Activated T-helper 1 cell treated with Interleukin-2 at 50 U/mL for 16 hours (primary cell): ENCODE measurements at places on chromosomes 1 and 21.
A peak's percentile ranks its signal among the peaks of the same experiment; 100 is the strongest.

GRCh38 chr1:205298191-205298994 is 23.2 kb downstream of the NUAK2 start:
- DNase-seq, result no peak

DNA sequence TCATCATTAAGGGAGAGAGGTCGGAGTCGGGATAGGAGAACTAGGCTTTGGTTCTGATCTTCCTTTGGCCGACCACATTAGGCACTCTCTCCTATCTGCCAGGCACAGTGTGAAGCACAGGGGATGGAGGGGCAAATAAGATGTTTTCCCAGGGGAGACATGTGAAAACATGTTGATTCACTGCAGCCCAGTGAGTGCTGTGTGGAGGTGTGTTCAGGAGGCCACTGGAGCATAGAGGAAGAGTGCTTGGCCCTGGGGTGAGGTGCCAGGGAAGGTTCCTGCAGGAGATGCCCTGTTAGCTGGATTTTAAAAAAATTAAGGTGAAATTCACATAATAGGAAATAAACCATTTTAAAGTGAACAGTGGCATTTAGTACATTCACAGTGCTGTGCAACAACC is 3.7 kb downstream of the VANGL2 start:
- DNase-seq, result no peak

DNA sequence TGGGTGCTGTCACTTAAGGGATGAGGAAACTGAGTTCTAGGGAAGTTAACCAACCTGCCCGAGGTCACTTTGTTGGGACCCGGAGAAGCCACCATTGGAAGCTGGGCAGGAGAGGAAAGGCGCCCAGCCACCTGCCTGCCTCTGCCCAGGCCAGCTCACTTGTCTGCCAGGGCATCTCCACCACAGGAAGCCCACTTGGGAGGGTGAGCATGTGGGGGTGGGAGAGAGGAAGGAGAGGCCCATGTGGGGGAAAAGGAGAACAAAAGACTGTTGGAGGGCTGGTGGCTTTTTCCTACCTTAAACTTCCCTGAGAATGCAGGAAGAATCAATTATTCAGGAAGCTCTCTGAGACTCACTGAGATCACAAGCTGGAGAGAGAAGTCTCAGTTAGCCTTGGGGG is 43.8 kb upstream of the SELENON start:
- DNase-seq, result no peak

GRCh38 chr1:15155888-15156741 is 2.6 kb downstream of the TMEM51 start:
- DNase-seq, result no peak

- DNase-seq, result no peak
These were observed 2015.8 kb downstream of the NCAM2 start for GRCh38 chr21:23014021-23014420.

DNA sequence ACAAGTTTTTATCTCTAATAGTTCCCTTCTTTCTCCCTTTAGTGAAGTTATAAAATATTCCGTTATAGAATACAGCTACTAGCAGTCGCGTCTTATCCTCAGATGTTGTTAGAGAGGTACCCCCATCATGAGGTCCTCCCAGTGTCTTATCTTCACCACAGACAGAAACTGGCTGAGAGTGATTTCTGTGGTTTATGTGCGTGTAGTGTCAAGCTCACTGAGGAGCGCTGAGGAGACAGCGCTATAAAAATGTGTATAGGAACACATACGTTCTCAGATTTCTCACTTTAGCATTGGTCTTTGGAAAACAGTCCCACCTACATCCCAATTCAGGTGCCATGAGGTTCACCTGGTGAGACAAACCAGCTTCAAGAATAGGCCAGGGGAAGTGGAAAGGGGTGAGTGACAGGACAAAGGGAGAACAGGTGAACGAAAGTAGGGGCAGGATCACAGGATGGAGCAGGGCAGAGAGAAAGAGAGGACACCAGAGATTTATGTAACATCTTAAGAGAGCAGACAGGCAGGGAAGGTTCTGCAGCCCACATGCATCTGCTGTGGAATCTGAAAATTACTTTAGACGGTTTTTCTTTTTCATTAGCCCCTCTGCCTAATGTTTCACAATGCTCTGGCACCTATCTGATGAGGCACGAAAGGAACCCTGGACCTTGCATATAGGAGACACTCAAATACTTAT is 2.7 kb upstream of the PLEKHO1 start:
- DNase-seq, result no peak

DNA sequence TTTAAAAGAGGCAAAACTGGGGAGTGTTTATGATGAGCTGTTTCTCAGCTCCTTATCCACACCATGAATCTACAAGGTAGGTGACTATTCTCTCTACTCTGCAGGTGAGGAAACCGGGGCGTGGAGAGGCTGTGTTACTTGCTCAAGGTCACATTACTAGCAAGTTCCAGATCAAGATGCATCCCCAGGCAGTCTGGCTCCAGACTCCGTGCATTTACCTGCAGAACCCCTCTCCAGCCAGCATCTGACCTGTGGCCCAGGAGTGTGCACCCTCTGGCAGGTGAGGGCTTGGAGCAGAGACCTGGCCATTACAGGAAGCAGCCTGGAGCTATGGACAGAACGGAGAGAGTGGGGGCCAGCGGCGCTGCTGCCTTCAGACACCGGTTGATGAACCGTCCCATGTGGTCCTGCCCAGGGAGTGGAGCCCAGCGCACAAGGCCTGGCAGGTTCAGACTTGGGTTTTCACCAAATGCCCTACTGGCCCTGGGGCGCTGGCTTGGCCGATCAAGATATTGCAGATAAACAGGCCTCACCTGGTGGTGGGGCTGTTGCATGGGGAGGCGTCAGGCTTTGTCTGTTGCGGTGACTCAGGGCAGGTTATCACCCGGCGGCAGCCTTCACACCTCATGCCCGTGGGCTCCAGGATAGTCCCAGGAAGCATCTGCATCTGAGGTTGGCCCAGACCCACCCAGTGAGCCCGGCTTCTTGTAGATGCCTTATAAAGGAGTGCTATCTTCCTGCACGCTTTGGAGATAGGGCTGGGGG is 29.2 kb upstream of the WNT4 start:
- no peak for DNase-seq

DNA sequence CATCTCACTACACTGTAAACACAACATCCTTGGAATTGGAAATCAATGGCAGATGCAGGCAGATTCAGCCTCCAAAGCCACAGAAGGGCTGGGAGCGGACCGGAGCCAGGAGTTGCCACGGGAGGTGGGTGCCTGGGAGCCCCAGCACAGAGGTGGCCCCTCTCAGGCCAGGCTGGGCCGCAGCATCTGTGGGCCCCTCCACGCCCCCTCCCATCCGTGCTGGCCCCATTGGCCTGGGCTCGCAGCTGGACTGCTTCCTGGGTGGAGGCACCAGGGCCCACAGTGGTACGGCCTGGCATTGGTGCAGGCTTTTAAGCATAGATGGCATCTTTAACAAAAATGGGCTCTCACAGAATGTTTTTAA is 64.2 kb downstream of the SLX9 start:
- DNase-seq, result no peak

DNA sequence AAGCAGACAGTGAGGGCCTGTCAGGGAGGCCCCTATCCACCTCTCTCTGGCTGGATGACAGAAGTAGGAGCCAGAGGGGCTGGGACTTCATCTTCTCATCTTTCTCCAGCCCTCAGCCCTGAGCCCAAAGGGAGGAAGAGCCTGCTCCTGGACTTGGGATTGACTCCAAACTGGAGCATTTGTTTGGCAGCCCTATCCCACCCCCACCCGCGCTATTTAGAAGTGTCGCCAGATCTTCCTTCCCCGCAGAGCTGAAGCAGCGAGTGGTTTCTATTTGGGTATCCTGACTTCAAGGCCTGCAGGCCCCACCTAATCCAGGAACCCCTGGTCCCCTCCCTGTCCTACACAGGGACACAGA is 9.6 kb downstream of the NES start:
- no peak for DNase-seq

- DNase-seq, result no peak
These were observed 78.6 kb downstream of the COLGALT2 start for GRCh38 chr1:183958958-183959357.

- DNase-seq, result no peak
These were observed 554.6 kb upstream of the NCAM2 start for GRCh38 chr21:20443558-20444155.

- DNase-seq, result no peak
These were observed 674 bp upstream of the TTC4 start for GRCh38 chr1:54714881-54715492.

DNA sequence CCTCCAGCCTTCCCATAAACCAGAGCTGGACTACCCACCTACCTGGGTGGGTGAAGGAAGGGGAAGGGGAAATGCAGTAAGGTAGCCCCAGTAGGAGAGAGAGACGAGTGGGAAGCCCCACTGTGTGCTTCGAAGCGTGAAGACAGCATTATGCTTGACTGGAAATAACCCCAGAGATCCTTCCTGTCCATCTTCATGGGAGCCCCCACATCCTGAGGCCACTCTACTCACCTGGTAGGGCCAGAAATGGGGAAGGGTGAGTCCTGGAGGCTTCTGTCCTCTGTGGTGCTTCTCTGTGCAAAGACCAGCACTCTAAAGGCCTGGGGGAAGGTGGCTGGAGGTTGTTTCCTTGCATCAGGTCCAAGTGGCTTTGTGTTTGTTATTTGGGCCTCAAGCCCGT is 10.0 kb upstream of the RASSF5 start:
- DNase-seq, result no peak

- no peak for DNase-seq
These were observed 2.3 kb upstream of the RGSL1 start for GRCh38 chr1:182447660-182448059.

DNA sequence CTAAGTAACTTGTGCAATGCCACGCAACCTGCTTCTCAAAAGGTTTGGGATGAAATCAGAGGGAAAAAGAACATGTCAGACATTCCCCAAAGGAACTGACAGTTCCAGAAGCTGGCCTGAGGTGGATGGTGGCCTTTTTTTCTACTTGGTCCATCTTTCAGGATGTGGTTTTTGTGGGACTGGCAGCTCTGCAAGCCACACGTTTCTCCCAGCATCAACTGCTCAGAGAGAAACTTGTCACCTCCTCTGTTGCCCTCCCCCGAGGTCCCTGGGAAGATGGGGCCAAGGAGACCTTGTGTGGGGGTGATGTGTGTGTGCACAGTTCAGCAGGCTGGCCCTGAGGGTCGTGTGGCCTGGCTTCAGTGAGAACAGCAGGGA is 2.5 kb upstream of the DHRS3 start:
- no peak for DNase-seq

DNA sequence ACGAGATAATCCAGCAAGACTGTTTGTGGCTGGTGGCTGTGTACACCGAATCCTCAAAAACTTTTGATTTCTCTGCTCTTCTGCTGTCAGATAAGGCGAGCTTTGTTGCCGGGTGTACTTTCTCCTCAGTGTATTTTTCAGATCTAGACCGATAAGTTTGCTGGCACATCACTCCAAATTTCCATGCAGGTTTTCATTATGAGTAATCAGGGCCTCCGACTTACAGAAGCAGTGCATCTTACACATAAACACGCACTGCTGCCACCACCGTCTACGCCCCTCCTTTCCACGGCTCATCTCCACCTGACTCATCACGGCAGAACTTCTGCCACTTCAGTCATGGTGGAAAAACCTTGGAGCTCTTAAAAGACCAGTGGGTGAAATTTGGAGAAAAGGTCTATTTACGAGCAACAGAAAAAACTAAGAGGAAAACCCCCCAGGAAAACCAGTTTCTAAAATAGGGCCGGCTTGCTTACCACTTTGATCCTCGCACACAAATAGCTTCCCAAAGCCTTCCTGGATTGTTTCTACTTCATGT is 7.7 kb downstream of the ZBTB21 start:
- DNase-seq, result peak; percentile 25

GRCh38 chr1:83641796-83642443 is 357.0 kb downstream of the TTLL7 start:
- no peak for DNase-seq
